Neural progenitor cell (in vitro differentiated cells): ENCODE measurements at places on chromosomes 2 and 18.

DNA sequence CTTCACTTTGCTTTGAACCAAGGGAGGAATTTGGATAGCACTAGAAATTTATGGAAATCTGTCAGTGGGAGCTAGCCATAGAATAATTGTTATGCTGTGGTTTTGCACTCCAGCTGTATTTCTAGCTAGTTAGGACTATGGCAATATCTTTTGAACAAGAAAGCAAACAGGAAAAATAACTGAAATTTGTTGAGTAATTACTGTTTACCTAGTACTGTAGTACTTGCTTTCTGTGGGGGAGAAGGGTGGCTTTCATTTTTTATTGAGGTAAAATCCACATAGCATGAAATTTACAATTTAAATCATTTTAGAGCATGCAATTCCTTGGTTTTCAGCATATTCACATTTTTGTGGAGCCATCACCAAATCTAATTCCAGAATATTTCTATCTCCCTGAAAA, 28.4 kb downstream of the MBD5 start:
- no peak overlapping the region for H3K27ac ChIP-seq
- DNase-seq: no peak
- H3K4me3 ChIP-seq: no peak overlapping the region
- no peaks in the 10 kb centered on the region for H3K27me3 ChIP-seq
- no peaks in the 10 kb centered on the region for H3K36me3 ChIP-seq
- H3K4me1 ChIP-seq: no peaks in the 10 kb centered on the region

DNA sequence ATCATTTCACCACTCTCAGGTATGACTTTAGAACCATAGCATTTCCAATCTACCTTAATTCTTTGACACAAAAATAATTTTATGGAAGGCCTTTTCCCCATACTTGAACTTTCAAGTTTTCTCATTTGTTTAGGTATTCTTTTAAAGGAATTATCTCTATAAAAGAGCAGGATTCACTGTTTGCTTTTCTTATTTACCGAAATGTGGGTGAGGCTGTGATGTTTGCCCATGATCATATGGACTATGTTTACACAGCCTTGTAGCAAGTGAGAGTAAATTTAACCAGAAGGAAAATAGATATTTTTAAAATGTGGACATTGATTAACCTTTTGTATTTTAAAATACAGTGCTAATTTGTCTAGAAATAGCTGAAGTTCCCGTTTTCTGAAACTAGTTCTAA, 26.3 kb downstream of the CAB39 start:
- no peak for DNase-seq
- H3K27me3 ChIP-seq: no peaks in the 10 kb centered on the region
- no peak overlapping the region for H3K27ac ChIP-seq

DNA sequence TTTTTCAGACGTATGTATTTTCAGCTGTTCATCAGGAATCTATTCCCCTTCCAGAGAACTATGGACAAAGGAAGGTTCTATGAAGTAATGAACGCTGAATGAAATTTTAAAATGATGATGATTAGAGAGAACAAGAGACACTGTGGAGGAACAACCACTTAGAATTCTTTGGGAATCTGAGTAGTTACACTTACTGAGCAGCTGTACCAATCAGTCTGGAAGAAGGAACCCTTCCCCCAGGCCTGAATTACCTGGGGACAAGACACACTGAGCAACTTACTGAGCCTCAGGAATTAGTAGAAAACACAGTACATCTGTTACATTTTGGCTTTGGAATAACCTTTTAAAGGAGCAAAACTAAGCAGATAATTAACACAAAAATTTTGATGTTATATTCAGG, 1.9 kb downstream of the MSTN start:
- H3K4me3 ChIP-seq: no peak overlapping the region
- no peaks in the 10 kb centered on the region for H3K36me3 ChIP-seq
- H3K27me3 ChIP-seq: no peaks in the 10 kb centered on the region
- no peak overlapping the region for H3K27ac ChIP-seq
- H3K4me1 ChIP-seq: no peaks in the 10 kb centered on the region
- no peak for DNase-seq

GRCh38 chr2:186588940-186589611, 780 bp upstream of the ITGAV start:
- no peaks in the 10 kb centered on the region for H3K36me3 ChIP-seq
- no peak overlapping the region for H3K27ac ChIP-seq
- H3K4me1 ChIP-seq: peaks cover 37% of the 10 kb centered on the region
- peak overlapping the region; percentile 90 for H3K4me3 ChIP-seq
- no peaks in the 10 kb centered on the region for H3K27me3 ChIP-seq

- no peaks in the 10 kb centered on the region for H3K4me1 ChIP-seq
- H3K27ac ChIP-seq: no peak overlapping the region
- H3K27me3 ChIP-seq: no peaks in the 10 kb centered on the region
- peak; percentile 71 for DNase-seq
Measured at GRCh38 chr18:70454704-70455322, 166.0 kb downstream of the SOCS6 start.

DNA sequence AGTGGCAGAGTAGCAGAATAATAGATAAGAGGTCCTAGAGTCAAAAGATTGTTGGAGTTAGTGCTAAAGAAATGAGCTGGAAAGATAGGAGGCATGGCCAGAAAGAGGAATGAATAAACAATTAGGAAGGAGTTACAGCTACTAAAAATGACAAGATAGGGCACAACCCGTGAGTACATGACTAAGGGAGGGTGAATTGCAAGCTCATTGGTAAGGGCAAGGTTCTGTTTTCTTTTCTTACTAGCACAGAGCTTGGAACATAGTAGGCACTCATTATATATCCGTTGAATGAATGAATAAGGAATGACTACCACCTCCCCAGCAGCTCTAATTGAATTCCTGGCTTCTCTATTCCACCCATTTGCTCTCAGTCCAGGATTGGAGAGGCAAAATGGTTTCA, 5.7 kb upstream of the MARCO start:
- no peaks in the 10 kb centered on the region for H3K4me1 ChIP-seq
- no peak for DNase-seq
- H3K27ac ChIP-seq: no peak overlapping the region
- no peaks in the 10 kb centered on the region for H3K36me3 ChIP-seq
- peaks cover 4% of the 10 kb centered on the region for H3K27me3 ChIP-seq

GRCh38 chr2:41872646-41873045, 175.2 kb upstream of the PKDCC start:
- no peak overlapping the region for H3K4me3 ChIP-seq
- H3K4me1 ChIP-seq: peaks cover 11% of the 10 kb centered on the region
- no peaks in the 10 kb centered on the region for H3K36me3 ChIP-seq

DNA sequence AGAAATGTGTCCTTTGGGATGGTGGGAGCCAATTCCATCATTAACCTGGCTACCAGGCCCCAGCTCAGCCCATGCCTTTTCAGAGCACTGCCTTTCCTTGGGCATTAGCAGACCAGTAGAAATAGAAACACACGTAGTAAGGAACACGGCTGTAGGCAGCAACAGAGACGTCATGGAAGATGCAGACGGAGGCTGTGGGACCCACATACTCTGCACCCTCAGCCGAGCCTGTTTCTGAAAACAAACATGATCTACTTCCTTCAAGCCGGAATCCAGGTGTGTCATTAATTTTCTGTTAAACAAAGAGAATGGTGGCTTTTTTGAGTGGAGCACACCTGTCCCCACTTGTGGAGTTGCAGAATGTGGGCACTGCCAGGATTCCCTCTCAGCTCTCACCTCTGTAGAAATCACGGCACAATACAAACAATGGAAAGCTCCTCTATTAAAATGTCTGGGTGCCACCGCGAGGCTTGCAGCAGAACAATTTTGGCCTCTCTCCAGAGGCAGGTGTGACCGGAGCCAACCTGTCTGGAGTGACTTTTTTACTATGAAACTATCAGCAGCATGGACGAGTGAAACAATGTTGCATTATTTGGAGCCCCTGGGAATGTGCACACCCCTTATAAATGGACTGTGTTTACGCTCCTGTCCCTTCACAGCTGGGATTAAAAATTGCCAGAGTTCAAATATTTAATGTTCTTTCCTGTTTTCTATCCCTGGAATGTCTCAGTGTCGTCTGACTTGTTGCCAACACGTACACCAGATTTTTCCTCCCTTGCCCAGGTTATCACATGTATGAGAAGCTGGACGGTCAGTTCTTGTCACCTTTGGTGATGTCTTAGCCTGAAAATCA, 31.7 kb downstream of the SPP2 start:
- no peak overlapping the region for H3K4me3 ChIP-seq
- no peaks in the 10 kb centered on the region for H3K4me1 ChIP-seq
- no peaks in the 10 kb centered on the region for H3K27me3 ChIP-seq

- DNase-seq: no peak
- no peaks in the 10 kb centered on the region for H3K36me3 ChIP-seq
- no peak overlapping the region for H3K27ac ChIP-seq
- no peaks in the 10 kb centered on the region for H3K27me3 ChIP-seq
- H3K4me3 ChIP-seq: no peak overlapping the region
- no peaks in the 10 kb centered on the region for H3K4me1 ChIP-seq
Measured at GRCh38 chr2:215695861-215696260, 260.0 kb upstream of the FN1 start.

- no peaks in the 10 kb centered on the region for H3K36me3 ChIP-seq
- H3K4me1 ChIP-seq: peaks cover 3% of the 10 kb centered on the region
- H3K27ac ChIP-seq: no peak overlapping the region
- H3K27me3 ChIP-seq: no peaks in the 10 kb centered on the region
Measured at GRCh38 chr2:177568390-177568789, 175.8 kb downstream of the AGPS start.

GRCh38 chr2:37365669-37366068, 21.2 kb downstream of the QPCT start:
- H3K36me3 ChIP-seq: no peaks in the 10 kb centered on the region
- no peak overlapping the region for H3K4me3 ChIP-seq
- H3K4me1 ChIP-seq: peaks cover 2% of the 10 kb centered on the region
- DNase-seq: no peak
- H3K27ac ChIP-seq: no peak overlapping the region

DNA sequence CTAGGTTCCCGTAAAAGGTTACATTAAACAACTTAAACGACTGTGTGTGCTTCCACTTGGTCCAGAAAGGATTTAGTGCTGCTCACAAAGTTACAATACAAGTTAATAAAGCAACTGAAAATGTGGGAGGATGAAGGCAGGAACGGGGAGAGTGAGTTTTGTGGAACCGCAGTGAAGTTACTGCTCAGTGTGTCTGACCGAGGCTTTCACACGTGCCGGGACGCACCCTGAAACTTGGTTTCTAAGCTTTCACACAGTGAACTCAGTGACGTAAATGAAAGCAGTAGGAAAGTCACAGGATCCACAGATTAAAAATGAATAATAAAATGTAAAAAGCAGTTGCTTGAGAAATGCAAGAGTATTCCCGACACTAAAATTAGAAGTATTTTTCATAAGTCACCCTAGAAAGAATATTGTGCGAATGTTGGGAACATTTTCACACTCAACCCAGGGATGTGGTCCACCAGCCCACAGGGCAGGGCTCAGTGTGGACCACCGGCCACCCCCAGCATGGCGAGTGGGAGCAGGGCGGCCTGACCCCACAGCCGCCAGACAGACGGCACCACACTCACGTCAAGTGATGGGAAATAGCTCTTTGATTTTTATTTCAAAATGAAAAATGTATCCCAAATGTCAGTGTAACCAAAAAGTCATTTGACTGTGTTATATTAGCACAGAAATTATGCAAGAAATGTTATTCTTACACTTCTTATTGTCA, 32.6 kb upstream of the CHMP1B start:
- no peaks in the 10 kb centered on the region for H3K27me3 ChIP-seq
- no peak overlapping the region for H3K27ac ChIP-seq
- no peak for DNase-seq

DNA sequence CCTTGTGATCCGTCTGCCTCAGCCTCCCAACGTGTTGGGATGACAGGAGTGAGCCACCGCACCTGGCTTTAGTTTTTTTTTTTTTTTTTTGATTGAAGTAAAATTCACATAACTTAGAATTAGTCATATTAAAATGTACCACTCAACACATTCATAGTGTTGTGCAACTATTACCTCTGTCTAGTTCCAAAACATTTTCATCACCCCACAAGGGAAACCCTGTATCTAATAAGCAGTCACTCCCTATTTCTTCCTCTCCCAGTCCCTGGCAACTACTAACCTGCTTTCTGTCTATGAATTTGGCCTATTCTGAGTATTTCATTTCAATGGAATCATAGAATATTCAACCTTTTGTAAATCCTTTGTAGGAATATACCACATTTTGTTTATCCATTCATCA, 123.9 kb upstream of the FAM117B start:
- no peaks in the 10 kb centered on the region for H3K36me3 ChIP-seq
- H3K4me1 ChIP-seq: no peaks in the 10 kb centered on the region
- no peak overlapping the region for H3K27ac ChIP-seq
- H3K27me3 ChIP-seq: no peaks in the 10 kb centered on the region
- H3K4me3 ChIP-seq: no peak overlapping the region
- DNase-seq: no peak

DNA sequence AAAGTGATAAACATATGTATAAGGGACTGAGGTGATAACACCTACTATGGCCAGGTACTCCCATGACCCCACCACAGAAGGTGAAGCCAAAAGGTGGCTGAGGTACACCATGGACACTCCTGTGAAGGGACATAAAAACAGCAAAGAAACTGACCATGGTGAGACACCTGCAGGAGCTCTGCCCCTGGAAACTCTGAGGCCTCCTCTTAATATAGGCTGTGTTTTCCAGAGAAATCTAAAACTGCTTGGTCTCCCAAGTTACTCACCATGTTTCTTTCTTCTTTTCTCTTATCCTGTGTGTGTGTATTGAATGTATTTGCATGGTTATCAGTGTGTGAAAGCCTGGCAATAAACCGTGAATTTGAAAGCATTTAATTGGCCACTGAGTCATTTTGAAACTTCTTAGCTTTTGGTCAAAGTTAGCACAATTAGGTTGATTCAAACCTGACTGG, 739.3 kb upstream of the GCFC2 start:
- no peak overlapping the region for H3K27ac ChIP-seq
- H3K36me3 ChIP-seq: no peaks in the 10 kb centered on the region
- no peak for DNase-seq
- H3K4me3 ChIP-seq: no peak overlapping the region

DNA sequence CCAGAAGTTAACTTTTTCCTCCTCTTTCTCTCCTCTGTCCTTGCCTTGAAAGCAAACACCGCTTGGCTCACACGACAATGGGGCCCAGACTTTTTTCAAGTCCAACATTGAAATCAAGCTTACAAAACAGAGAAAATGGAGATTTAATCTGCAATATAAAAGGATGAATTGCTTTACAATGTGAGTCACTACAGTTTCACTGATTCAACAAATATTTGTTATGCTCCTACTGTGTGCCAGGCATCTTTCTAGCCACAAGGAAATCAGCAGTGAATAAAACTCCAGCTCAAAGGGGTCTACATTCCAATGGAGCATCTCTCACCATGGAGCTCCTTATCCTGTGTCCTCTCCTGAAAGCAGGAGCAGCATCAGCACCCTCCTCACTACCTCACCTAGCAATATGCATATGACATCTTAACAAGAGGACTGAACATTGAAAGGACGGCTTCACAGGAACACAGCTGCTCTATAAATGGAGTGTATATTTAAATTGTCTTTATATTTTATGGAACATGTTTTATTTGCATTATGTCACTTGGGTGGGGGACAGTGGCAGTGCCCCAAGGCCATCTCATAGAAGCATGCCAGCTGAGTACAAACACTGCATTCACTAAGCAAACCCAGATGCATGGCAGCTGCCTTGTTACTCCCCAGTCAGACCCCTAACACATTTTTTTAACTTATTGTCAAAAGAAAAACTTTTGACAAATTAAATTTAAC, 39.5 kb downstream of the PKDCC start:
- H3K4me1 ChIP-seq: peaks cover 10% of the 10 kb centered on the region
- H3K36me3 ChIP-seq: no peaks in the 10 kb centered on the region
- no peak overlapping the region for H3K27ac ChIP-seq

- H3K27me3 ChIP-seq: no peaks in the 10 kb centered on the region
- H3K27ac ChIP-seq: no peak overlapping the region
- H3K4me3 ChIP-seq: no peak overlapping the region
- no peaks in the 10 kb centered on the region for H3K4me1 ChIP-seq
- no peak for DNase-seq
- H3K36me3 ChIP-seq: no peaks in the 10 kb centered on the region
Measured at GRCh38 chr2:132519566-132519965, 103.0 kb downstream of the GPR39 start.
